ENCODE measurements at places on chromosomes 3 and 15.

DNA sequence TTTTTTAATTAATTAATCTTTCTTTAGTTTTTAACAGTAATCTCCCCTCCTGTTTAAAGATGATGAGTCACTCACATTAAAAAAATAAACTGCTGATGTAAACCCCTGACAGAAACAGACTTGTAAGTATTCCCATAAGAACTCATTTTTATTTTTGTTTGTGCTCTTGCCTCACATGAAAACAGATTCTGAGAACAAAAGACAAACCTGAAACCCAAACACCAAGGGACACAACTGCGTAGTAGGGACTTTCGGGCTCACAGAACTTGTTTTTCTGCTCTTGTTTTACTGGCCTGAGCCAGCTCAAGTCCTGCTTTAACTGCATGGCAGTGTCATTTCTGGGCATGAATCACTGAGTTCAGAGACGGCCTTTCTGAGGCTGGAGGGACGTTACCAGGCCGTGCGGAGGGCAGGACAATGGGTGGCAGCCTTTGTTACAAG lies 600.8 kb downstream of the FOXP1 start:
- peak; percentile 41 for DNase-seq

GRCh38 chr3:188646592-188646991 lies 492.6 kb downstream of the LPP start:
- no peak for DNase-seq

DNA sequence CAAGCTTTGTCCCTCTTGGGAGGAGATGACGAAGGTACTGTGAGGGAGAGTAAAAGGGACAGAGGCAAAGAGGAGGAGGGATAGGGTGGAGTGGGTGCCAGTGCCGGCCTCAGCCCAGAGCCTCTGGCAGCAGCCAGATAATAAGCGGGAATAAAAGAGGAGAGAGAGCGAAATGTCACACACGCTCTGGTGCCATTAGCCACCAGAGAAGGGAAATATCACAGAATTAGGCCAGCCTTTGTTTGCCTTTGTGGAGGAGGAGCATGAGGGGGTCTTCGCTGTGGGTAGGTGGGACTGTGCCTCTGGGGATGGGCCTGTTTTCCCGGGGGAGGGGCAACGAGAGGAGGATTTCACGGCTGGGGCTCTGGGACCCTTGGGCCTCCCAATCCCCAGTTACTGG lies 67.8 kb downstream of the LINGO1 start:
- DNase-seq, result no peak

- DNase-seq, result no peak
Measured at GRCh38 chr3:177199206-177199760, 2.0 kb upstream of the TBL1XR1 start.

DNA sequence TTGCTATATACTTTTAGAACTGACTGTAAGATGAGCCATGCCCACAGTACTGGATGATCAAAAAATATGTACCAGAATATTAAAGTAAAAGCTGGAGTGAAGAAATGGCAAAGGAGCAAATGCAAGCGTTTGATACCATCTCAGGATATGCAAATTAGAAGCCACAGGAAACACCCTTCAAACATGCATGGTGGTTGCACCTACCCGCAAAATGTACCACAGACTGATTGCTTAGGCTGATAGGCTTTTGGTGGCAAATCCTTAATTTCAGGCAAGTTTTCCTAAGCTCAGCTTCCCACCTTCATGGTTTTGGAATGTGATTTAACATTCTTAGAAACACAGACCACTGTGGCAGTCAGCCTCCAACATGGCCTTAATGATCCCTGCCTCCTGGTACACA lies 149.0 kb downstream of the PDZRN3 start:
- DNase-seq, result no peak

DNA sequence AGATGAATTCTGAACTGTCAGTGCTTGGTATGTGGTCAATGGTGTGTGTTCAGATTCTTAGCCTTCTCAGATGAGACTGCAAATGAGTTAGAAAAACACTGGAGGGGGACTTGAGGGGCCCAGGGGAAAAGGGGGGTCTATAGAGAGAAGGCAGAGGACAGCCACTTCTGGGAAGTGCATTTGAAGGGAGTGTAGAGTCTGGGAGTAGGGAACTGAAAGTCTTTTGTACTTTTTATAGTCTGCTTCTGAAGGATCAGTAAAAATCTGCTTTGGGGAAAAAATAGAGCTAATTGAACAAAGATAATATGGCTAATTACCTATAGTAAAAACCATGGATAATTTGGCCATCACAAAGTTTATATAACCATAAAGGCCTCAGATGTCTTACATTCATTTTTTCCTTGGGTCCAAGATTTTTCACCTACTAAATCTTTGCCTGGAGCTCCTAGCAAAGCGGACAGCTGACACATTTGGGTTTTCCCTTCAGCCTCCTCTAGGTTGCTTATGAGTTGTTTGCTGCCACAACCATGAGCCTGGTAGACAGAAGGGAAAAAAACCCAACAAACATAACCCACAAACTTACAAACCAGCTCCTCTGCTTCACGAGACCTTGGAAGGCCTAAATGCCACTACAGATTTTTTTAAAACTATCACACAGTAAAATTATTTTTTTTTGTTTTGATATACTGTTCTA lies 48.8 kb downstream of the CD86 start:
- DNase-seq, result no peak

DNA sequence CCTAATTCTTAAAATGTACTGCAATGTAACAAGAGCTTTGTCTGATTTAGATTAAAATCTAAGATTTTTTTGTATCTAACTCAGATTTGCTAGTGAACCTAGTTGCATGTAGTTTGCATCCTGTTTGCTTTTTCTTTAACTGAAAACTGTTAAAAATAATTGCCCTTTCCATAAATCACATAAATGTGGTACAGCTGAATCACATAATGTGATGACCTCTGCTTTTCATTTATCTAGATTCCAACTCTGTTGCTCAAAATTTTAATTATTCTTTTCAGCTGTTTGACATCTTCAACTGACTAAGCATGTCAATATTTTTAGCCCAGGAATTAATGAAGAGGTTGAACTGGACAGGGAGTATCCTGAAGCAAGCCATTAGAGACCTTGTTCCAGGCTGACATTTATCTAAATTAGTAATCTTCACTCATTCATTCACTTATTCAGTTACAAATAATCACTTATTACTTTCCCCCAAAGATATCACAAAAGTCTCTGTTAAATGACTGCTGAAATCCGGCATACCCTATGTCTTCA lies 101.9 kb upstream of the PLXND1 start:
- no peak for DNase-seq
